Non-pigmented ciliary epithelial cell (primary cell): ENCODE measurements at places on chromosomes 1 and 21.

DNA sequence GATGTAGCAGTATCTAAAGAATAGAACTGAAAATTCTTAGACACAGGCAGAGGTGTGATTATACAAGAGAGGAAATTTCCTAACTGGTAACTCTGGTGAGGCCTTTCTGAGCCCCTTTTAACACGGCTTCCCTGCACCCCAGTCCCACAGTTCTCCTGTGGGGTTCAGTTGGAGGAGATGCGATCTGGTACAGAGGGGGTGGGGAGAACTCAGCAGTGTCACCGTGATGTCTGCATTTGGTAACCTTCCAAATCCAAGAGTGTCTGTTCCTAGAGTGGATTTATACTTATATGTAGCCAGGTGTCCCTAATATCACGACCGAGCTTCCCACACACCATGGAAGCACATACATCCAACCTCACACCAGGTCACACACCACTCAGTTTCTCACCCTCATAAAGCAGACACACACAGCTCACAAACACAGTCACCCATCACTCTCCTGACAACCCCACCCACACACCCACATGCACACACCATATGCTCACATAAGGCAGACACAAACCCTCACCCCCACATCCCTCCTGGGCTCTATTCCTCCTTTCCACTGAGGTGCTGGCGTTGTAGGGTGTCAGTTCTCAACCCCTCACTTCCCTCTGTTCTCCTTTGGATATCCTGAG lies 48.5 kb downstream of the RHBG start:
- DNase-seq = no peak

DNA sequence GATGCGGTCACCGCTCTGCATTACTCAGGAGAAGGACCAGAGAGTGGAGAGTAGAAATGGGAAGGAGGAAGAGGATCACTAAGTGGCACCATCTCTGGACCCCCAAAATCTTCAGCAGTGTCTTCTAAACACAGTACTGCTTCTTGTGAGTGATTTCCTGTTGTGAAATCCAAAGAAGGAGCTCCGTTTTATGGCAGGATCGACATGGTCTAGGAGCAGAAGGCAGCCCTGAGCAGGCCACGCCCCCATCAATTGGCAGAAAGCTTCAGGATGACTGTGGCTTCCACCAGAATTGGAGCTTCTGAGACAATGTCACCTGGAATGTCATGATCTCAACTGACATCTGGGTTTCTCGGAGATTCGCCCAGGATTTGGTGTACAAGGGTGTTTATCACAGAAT lies 171.5 kb downstream of the ADSS2 start:
- no peak for DNase-seq

- DNase-seq = no peak
Measured at GRCh38 chr21:15514073-15514946, 215.5 kb upstream of the USP25 start.

- DNase-seq = no peak
Measured at GRCh38 chr1:11690397-11691301, 861 bp upstream of the DRAXIN start.

DNA sequence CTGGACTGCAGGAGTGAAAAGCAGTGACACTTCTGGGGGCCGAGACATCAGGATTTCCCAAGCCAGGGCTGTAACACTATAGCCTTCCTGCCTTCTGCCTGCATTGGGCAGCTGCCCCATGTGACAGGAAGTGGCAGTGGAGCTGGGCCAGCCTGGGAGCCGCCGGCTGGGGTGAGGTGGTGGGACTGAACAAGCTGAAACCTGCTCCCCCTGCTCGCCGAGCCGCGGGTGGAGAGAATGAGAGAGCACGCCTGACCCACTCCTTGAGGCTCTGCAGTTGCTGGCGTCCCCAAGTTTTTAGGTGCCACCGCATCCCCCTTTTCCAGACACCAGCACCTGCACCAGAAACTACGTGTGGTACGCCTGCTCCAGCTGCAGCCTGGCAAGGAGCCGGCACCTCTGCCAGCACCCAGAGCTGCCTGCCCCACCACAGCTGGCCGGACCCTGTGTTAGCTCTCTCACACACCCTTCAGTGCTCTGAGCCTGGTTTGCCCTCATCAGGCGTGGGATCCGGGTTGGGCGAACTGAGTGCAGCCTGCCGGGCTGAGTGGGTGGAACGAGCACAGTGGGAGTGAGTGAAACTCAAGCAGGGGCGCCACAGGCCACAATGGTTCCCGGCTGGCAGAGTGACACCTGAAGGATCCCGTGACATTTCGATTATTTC lies 119.4 kb downstream of the AKT3 start:
- no peak for DNase-seq

DNA sequence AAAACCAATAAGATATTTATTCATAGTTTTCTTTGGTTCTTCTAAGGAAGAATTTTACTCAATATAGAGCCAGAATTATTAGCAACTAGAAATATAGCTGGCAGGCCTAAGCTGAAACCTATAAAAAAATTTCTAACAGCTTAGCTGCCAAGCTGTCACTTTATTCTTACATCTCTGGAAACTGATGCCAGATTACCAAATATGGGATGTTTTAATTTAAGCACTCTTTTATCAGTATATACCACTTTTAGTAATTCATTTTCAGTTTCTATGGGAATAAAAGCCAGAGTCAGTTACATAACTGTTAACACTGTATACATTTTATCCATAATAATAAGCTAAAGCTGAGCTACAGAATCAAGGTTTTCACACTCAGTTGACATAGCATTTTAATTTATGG lies 68.7 kb upstream of the MPC2 start:
- no peak for DNase-seq

DNA sequence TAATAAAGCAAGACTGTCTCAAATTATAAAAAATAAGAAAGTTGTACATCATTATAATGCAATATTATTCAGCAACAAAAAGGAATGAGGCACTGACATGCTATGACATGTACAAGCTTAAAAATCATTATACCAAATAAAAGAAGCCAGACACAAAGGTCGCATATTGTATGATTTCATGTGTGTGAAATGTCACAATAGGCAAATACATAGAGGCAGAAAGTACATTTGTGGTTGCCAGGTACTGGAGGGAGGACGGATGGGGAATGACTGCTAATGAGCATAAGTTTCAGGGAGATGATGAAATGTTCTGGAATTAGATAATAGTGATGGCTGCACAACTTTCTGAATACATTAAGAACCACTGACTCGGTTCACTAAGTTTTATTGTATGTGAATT lies 73.6 kb upstream of the NBPF3 start:
- no peak for DNase-seq

GRCh38 chr1:19067182-19067911 lies 110.9 kb upstream of the IFFO2 start:
- no peak for DNase-seq

DNA sequence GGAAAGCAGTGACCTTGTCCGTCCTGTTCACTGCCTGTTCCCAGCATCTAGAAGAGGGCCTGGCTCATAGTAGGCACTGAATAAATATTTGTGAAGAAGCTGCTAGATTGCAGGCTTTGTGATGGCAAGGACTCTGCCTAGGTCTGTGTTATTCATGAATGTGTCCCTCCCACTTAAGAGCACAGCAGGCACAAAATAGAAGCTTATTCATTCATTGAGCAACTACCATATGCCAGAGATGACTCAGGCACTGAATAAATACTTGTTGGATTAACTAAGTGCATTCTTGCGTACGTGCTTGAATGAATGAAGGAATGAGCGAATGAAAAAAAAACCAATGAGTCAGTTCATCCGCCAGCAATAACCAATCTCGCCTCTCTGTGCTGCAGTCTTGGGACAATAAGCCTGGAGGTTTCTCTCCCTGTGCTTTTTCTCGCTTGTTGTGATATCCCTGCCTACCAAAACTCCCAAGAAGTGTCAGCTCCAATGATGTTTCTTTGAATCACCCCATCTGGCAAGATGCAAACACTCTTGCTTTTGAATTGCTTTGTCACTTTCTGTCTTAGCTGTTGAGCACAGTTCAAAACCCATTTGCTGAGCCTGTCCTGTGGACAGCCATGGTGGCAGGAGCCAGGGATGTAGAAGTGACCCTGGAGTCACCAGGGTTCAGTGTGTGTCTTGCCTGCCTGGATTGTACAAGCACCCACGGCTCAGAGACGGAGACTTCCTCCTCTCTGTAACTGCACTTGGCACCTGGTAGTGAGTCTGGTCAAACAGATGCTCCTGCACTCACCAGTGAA lies 143.9 kb downstream of the KAZN start:
- DNase-seq = peak; percentile 95

DNA sequence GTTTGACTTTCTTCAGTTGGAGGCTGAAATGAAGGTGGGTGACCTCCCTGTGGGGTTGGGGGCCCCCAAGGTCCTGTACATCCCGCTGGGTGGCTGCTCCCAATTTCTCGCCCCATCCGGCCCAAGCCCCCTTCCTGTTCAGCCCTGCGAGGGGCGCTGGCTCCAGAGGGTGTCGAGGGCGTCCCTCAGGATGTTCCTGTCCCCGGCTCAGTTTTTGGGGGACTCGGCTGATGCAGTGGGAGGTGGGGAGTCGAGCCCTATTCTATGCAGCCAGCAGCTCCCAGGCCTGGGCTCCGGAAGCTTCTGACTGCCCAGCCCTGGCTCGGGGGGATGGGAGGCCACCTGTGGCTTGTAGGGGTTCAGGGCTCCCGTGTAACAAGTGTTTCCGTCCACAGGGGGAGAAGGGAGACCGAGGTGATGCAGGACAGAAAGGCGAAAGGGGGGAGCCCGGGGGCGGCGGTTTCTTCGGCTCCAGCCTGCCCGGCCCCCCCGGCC lies 38.2 kb downstream of the SLC19A1 start:
- DNase-seq = no peak

DNA sequence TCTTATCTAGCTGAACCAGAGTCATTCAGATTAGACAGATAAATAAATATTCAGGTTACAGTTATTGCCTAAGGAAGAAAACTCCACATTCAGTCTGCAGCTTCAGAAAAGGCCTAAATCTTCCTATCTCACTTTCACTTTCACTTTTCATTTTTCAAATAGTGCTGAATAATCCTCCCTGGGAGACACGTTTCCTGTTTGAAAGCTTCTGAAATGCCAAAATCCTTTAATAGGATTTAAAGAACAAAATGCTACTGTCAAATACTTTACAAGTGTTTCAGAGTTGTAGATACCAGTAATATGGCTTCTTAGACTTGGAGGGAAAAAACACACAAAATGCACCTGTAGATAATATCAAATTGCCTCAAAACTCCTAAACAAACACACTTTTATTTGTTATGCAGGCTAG lies 3.9 kb downstream of the PSMB2 start:
- DNase-seq = peak; percentile 32

DNA sequence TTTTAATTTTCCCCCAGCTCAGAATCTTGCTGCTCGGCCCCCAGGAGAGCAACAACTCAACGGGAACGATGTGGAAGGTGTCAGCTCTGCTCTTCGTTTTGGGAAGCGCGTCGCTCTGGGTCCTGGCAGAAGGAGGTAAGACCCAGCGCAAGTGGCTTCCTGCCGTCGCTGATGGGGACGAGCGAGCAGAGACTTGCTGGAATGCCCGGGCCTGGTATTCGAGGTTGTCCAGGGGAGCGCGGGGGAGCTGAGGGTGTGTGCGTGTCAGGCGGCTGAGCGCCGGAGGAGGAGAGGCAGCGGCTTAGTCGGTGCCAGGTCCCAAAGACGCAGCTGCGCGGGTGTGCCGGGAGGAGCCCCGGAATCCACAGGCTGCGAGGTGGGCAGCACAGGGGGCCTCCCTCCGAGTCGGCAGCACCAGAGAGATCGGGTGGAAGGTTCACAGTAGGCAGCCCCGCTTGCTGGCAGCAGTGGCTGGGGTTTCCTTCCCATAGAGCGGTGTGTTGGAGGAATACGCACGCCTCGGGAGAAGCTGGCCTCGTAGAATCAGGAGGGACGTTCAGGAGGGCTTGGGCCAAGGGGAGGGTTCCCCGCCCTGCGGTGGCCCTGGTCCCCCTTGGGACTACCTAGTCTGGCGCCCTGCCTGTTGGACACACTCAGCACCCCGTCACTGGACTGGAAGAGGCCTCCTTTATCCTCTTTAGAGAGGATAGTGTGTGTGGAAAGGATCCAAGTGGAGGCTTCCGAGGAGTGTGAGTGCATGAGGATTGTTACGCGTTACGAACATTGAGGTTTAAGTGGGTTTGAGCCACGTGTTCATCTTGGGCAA lies 547 bp downstream of the PDPN start:
- no peak for DNase-seq

DNA sequence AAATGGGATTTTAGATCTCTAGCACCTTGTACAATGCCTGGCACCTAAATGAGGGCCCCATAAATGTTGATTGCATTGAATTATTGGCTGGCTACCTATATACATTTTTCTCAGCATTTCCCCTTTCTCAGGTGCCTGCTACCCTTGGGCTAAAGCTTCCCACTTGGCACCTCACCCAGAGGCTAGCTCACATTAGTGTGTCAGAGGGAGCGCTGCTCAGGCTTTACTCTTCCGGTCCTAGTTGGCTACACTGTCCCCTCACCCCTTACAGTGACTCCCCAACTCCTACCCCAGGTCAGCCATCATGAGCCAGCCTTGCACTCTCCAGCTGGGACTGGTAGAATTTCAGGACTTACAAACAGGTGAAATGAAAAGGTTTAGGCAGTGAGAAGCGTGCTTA lies 9.5 kb downstream of the TRAF5 start:
- DNase-seq = no peak

DNA sequence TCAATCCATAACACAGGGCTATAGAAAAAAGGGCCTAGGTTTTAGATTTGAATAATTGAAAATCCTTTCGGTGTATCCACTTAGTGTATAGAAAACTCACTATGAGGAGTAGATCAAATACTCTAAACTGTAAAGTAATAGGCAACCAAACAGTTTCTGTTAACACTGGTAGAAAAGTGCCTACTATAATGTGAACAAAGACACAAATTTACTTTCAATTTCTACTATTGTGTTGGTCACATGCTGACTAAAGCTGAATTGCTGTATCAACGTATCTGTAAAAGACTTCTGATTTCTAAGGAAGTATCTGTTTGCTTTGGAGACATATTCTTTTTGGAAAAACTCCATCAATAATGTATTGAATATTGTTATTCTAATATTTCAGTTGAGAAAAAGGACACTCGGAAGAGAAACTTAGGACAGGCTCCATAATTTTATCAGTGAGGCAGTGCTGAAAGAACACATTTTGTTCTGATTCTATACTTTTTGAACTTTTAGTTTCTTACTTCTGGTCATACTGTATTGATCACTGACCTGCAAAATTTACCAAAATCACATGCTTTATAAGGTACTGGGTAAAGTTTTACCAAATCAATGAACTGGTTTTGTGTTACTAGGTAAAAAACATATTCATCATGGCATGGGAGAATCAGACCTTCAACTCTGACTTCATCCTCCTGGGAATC lies at the start of gene OR2M5:
TSS of gene OR2M5 (plus strand) at position 636 of the 686 bp plus-strand sequence. CDS start at position 636, 0 bp downstream.
- DNase-seq = no peak
